ENCODE measurements at places on chromosomes 16 and 17.

GRCh38 chr16:85631230-85631629 lies 18.1 kb downstream of the GSE1 start:
- no peak for DNase-seq

DNA sequence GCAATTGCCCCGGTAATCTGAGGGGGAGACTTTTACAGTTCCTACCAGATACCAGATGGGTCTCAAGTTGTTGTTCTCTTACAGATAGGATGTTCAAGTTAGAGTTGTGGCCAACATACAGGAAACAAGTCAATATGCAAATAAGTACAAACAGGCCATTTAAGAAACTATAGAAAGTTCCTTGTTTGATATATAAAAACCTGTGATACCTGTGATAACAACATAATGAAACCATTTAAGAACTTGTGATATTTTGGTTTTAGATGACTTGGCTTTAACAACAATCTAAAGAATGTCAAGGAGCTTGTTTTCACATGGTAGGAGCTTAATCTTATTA lies 16.8 kb downstream of the CDR2 start:
- no peak for DNase-seq

GRCh38 chr16:77211880-77212740 lies 12.9 kb downstream of the SYCE1L start:
- peak; percentile 93 for DNase-seq

- DNase-seq: no peak
These were observed 293.4 kb downstream of the SHISA9 start for GRCh38 chr16:13194766-13195165.

DNA sequence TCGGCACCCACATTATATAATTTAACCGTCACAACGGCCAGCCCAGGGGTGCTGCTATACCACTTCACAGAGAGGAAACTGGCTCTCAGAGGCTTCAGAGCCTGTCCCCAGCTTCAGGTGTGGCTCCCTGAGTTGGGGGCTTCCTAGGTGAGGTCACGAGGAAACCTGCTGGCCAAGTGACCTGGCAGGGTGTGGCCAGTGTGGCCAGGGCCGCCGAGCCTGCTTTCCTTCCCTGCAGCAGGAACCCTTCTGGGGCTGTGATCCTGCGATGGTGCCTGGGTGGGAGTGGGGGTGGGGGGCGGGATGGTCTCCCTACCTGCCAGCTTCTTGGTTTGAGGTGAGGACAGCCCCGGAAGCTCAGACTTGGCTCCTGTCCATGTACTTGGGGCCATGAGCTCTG lies 39.9 kb downstream of the ADCY7 start:
- no peak for DNase-seq

DNA sequence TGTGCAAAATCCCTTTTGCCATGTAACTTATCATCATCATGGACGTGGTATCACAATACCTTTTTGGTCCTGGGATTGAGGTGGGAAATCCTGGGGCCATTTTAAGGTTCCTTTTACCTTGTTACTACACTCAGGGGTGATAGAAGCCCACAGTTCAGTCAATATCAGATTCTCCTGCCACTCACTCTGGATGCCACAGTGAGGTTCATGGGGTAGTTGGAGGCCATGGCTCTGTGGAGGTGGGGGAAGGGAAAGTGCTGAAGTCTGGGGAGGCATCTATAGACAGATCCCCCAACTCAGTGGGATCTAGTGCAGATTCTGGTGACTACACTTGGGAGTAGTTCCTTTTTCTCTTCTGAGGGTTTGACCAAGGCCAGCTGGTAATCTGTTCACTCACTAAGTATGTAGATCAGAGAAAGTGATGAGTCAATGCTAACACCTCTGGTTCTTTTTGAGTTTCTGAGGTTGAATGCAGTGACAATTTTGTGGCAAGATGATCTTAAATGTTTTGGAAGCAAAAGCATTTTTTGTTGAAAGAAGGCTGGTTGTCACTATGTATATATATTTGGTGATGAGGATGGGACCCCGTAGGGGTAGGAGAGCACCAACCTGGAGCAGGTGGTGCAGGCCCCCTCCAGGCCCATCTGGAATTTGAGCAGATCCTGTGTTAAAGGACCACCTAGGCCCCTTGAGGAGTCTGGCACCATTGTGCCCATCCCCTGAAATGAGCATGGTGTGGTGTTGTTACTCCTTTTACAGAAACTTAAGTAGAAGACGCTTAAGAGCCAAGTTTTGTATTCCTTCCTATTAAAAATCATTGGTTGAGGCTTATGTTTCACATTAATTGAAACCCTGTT lies 18.8 kb upstream of the IRF8 start:
- DNase-seq: no peak

GRCh38 chr16:66751992-66752322 lies 548 bp upstream of the DYNC1LI2 start:
- no peak for DNase-seq

GRCh38 chr16:14071576-14072271 lies 605 bp downstream of the MRTFB start:
- peak; percentile 69 for DNase-seq

DNA sequence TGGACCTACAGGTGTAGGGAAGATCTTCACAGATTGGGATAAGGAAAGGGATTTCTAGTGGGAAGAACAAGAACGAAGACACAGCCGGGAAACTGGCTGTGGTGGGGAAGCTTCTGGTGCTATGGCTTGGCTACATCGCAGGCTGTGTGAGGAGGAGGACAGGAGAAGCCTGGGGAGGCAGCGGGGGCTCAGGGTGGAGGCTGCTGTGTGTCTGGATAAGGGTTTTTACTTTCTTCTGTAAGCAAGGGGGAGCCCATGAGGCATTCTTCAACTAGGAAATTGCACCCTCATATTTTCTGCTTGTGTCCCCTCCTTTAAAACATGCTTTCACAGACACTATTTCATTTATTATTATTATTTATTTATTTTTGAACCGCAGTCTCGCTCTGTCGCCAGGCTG lies 2.9 kb upstream of the RHBDF2 start:
- DNase-seq: no peak

- no peak for DNase-seq
These were observed 50.2 kb downstream of the SLC47A1 start for GRCh38 chr17:19583871-19584270.

GRCh38 chr16:22674832-22675191 lies 139.2 kb upstream of the HS3ST2 start:
- no peak for DNase-seq

- no peak for DNase-seq
These were observed 95.7 kb downstream of the ELAC2 start for GRCh38 chr17:12922120-12922519.

- no peak for DNase-seq
These were observed 170.4 kb downstream of the SNX29 start for GRCh38 chr16:12146966-12147365.

- DNase-seq: peak; percentile 52
These were observed 16.7 kb upstream of the C16orf78 start for GRCh38 chr16:49356728-49357488.

DNA sequence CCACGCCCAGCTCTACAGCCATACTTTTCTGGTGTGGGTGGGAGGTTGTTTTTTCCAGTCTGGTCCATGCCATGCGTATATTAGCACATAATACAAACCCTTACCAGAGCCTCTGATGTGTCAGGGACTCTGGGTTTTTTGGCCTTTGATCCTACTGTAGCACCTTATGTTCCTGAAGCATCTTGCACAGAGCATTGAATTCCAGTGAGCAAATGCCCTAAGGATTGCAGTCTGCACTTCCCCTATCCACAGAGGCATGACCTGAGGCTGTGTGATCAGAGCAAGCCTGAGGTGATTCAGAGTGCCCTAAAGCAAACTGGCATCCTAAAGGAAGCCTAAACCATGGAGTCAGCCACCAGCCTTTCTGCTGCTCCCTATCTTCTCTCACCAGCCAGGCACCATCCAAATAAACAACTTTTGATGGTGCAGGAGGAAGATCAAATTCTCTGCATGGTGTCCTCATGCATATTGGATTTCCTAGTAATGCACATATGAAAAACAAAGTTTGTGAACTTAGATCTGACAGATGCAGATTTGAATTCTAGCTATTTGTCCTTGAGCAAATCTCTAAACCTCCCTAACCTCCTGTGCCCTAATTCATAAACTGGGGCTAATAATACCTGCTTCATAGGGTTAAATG lies 41.2 kb upstream of the HAS3 start:
- DNase-seq: no peak

DNA sequence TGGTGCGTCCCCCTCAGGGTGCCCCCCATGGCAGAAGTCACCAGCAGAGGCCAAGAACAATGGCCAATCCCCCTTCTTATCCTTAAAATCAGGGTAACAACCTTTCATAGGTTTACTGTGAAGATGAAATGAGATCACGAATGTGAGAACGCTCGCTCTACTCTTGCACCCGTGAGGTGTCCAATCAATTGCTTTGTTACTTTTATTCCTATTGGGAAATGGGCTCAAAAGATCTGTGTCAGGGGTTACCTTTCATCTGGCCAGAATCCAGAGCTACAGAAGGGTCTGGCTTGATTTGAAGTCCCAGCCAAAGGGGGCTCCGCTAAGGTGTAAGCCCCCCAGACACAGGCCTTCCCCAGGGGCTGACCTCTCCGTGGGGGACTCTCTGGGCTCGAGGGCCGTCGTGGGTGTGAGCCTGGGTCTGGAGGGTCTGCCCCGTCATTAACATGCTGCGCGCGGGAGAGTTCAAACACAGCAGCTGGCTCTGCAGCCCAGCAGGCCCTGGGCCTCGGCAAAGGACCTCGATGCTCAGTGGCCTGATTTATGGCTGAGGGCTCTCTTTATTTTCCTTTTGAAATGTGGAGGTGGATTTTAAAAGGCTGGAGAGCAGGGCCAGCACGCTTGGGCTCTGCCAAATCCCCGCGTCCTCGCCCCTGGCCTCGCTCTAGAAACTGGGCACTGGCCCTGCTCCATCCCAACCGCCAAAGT lies 10.4 kb downstream of the ABR start:
- DNase-seq: peak; percentile 84

GRCh38 chr16:84082835-84083569 lies 33.7 kb downstream of the MBTPS1 start:
- DNase-seq: no peak

- peak; percentile 51 for DNase-seq
These were observed 58.7 kb upstream of the DLX4 start for GRCh38 chr17:49910094-49910857.

GRCh38 chr17:69246726-69247375 lies 18.2 kb upstream of the ABCA10 start:
- no peak for DNase-seq

DNA sequence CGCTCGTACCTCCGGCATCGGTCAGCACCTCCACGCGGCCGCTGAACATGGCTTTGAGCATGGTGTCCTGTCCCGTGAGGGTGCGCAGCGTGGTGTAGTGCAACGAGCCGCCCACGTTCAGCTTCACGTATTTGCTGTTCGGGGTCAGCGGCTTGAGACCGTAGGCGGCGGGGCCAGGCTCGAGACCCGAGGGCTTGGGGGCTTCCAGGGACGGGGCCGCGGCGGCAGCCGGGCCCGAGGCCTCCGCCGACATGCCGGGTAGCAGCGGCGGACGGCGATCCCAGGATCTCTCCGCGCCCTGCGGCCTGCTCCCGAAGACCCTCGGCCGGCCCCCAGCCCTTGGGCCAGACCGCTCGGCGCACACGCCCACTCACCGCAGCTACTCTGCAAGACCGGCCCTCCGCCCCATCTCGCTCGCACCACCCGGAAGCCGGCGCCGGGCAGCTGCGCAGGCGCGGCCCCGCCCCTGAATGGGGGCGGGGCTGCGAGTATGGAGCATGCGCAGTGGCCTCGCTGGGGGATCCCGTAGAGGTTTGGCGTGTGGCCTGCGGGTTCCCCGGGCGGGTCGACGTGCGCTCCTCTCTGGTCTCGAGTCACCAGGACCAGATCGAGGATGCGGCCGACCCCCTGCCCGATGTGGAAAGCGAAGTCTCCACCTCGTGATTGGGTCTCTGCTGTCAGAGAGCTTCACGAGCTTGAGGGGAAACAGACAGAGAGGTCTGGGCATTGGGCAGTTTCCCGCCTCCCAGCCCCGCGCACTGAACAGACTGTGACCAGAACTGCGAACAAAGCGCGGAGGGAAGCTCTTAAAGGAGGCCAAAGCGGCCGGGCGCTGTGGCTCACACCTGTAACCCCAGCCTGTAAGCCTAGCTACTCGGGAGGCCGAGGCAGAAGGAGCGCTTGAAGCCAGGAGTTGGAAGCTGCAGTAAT lies at the start of gene KCTD13:
Gene KCTD13 (minus strand): TSS at position 446 of the 930 bp plus-strand sequence. CDS start 193 bp downstream, at position 253.
- peak; percentile 100 for DNase-seq

DNA sequence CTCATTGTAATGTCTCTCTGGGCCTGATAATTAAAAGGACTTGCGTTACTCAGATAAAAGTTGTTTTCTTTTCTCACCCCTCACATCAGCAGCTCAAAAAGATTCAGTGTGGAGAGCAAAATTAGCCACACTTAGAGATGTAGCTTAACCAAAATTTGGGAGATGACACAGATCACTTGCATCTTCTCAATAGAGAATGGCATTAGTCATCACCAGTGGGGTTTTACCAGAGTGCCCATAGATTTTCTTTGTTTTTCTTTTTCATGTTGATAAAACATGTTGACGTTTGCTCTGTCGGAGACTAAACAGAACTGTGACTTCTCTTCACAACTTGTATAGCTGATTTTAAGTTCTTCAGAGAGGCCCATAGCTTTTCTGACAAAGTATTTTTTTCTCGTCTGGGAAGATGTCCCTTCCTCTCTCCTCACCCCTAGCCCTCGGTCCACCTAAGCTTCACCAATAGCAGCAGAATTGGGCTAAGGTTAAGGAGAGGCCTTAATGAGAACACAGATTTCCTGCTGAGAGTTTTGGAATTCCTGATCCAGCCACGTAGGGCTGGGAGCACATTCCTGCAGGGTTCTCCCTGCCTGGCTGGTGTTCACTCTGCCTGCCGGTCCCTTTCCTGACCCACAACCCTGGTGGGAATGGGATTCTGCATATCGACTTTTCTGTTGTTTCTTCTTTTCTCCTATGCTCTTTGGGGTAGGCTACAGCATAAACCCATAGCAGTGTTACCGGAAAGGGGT lies 92.6 kb downstream of the CACNG3 start:
- DNase-seq: no peak

DNA sequence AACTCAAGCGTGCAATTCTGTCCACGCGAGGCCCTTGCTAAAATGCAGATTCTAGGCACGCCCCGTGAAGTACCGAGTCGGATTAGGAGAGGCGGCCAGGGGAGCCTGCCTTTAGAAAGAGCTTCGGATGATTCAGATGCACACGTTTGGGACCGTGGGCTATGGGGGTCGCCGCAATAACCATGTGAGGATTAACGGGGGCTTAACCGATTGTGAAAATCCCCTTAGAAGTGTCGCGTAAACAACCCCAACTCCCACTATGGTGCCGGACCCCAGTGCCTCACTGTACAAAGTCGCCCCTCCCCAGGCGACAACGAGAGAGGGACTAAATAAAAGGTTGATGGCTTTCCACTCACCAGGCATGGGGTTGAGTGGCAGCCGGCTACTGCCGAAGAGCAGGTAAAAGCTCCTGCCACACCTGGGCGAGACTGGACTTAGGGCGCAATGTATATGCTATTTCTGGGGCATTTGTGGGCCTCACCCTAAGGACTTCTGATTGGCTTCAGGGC lies 635 bp upstream of the SP2 start:
- DNase-seq: no peak
